ENCODE measurements at places on chromosomes 6 and 20.

DNA sequence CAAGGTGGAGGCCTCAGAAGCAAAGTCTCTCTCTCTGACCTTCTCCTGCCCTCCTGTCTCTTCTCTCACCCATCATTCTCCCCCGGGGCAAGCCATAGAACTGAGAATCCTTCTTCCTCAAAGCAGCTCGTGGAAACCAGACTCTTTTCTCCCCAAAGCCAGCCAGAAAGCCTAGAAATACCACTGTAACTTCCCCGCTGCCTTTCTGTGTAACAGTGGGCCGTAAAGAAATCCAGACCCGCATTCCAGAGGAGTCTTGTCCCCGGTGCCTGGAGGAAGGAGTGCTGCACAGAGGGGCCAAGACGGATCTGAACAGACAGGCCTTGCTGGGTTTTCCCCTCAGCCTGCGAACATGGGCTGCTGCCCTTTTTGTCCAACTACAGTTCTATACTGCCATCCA lies 977 bp upstream of the SLC22A2 start:
- DNase-seq, result no peak

GRCh38 chr20:17872959-17873358 lies 95.6 kb downstream of the SNX5 start:
- no peak for DNase-seq

- DNase-seq, result no peak
Observed at GRCh38 chr6:90978046-90978445, 391.2 kb upstream of the MAP3K7 start.

- no peak for DNase-seq
Observed at GRCh38 chr6:35924146-35924545, 3.2 kb upstream of the SRPK1 start.

DNA sequence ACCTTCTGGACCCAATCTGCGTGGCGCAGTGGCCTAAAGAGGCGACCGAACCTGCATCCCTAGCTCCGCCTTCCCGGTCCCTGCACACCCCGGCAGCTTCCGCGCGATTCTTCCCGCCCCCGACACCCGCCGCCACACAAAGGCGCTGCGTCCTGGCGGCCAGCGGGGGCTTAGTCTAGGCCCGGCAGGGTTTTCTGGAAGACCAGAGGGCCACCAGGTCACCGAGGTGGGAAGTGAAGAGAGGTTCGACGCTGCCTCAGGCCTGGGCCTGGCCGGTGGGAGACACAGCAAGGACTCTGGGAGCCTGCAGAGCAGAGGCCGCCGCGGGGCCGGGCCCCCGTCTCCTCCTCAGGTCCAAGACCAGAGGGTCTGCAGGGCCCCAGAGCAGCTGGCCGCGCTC lies 154.9 kb downstream of the OR2B2 start:
- DNase-seq, result no peak

DNA sequence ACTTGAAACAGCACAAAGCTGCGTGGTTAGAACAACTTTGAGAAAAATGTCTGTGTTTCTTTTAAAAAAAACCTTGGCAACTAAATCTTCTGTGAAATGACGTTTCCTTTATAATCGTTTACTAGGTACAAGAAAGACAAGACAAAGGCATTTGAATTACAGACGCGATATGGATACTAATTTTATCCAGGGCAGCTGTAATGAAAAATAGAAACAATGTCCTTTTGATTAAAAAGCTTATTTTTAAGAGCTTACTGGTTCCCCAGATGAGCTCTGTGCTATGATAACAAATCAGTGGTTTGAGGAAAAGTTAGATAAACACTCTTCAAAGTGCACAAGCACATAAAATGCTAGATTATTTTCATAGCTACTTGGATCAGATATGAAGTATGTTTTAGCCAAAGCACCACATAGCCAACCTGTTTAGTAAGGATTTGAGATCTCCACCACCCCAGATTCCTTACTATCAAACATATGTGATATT lies 1.6 kb upstream of the SYNCRIP start:
- no peak for DNase-seq

- DNase-seq, result no peak
Observed at GRCh38 chr20:33730946-33731692, 677 bp upstream of the ZNF341 start.

- DNase-seq, result no peak
Observed at GRCh38 chr20:11867291-11867919, 50.3 kb upstream of the BTBD3 start.

- no peak for DNase-seq
Observed at GRCh38 chr6:108563292-108563691, 2.6 kb downstream of the FOXO3 start.

GRCh38 chr6:36769676-36770499 lies 69.4 kb downstream of the CPNE5 start:
- DNase-seq, result no peak

GRCh38 chr20:31673943-31674463 lies 36.3 kb downstream of the COX4I2 start:
- DNase-seq, result no peak

DNA sequence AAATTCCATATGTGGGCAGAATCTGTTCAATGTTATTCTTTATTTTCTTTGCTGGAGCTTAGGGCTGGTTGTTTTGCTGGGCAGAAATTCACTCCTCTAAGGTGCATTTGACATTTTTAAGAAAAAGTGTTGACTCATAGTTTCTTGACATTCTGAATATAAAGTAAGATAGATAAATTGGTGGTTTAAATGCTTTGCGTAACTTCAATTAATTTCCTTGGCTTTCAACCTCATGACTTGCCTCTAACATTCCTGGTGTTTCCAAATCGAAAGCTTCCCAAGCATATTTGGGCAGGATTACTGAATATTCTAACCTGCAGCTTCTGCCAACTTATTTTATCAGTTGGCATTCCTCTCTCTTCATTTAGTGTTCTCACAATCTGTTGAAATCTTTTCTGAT lies 718.7 kb upstream of the ADGRB3 start:
- no peak for DNase-seq

- no peak for DNase-seq
Observed at GRCh38 chr6:144055121-144055931, 40.0 kb downstream of the SF3B5 start.

GRCh38 chr20:30811885-30812671 lies 445.4 kb upstream of the DEFB115 start:
- DNase-seq, result peak; percentile 18

- no peak for DNase-seq
Observed at GRCh38 chr6:130932438-130932837, 105.2 kb downstream of the SMLR1 start.

- no peak for DNase-seq
Observed at GRCh38 chr20:17873410-17874270, 95.0 kb downstream of the SNX5 start.

DNA sequence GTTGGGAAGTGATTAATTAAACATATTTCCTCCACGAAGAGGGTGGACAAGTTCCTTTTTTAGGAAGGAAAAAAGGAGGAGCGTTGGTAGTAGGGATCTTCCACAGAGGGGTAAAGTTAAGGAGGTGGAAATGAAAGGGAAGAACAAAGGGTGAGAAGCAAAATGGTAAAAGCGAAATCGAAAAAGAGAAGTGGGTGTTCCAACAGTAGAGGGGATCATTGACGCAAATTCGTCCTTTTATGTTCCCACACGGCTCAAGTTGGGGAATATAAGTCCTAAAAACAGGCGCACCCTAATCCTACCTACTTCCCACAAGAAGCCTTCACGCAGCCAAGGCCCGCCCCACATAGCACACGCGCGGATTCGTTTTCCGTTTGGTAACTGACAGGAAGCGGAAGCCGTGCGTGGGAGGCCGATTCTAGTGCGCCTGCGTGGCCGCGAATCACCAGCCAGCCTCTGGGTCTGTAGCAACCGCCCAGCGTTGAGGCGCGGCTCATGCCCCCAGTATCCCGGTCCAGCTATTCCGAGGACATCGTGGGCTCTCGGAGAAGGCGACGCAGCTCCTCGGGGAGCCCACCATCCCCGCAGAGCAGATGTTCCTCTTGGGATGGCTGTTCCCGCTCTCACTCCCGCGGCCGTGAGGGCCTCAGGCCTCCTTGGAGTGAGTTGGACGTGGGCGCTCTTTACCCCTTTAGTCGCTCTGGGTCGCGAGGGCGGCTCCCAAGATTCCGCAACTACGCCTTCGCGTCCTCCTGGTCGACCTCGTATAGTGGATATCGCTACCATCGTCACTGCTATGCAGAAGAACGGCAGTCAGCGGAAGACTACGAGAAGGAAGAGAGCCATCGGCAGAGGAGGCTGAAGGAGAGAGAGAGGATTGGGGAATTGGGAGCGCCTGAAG lies at the start of gene NKAPL:
Gene NKAPL, plus strand, starts transcription at position 421 of the 901 bp plus-strand sequence. Its CDS starts 75 bp downstream, at position 496.
- DNase-seq, result no peak

GRCh38 chr6:63640062-63640461 lies 4.5 kb downstream of the PHF3 start:
- no peak for DNase-seq

DNA sequence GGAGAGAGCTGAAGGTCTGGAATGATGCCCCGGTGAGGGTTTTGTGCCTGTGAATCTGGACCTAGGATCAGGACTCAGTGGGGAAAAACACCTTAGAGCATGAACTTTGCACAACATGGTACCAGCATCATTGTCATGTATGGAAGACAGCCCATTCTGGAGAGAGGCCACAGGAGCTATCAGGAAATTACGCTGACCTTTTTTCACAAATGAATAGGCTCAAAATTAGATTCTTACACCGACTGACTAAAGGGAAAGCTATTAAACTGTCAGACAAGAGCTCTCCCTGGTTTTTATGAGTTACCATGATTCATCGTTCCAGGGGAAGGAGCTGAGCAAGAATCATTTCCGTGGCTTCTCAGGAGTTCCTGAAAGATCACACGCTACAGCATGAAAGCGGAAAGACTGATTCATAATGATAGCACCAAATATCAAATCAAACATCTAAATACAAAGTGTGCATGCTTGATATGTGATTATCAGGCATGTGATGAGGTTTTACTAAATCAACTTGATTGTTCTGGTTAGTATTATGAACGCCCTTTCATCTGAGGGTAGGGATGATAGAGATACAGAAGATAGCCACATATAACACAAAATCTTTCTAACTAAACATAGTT lies 224.9 kb upstream of the SMLR1 start:
- no peak for DNase-seq

DNA sequence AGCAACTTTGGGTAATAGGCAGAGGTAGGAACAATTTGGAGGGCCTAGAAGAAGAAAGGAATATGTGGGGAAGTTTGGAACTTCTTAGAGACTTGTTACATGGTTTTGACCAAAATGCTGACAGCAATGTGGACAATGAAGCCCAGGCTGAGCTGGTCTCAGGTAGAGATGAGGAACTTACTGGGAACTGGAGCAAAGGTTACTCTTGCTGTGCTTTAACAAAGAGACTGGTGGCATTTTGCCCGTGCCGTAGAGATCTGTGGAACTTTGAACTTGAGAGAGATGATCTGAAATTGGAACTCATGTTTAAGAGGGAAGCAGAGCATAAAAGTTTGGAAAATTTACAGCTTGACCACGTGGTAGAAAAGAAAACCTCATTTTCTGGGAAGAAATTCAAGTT lies 28.3 kb upstream of the TMEM200A start:
- no peak for DNase-seq

DNA sequence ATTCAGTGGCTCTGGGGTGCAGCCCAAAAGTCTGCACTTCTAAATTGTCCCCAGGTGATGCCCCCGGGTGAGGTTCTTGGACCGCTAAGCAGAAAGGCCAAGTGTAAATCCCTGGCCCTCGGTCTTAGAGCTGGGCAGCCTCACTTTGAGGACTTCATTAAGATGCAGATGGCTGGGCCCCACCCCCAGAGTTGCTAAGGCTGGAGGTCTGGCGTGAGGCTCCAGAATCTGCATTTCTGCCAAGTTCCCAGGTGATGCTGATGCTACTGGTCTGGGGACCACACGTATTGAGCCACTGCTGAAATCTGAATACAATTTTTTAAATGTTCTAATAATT lies 735 bp upstream of the SLC23A2 start:
- no peak for DNase-seq

GRCh38 chr6:154606457-154606856 lies 96.0 kb upstream of the CNKSR3 start:
- peak; percentile 20 for DNase-seq

DNA sequence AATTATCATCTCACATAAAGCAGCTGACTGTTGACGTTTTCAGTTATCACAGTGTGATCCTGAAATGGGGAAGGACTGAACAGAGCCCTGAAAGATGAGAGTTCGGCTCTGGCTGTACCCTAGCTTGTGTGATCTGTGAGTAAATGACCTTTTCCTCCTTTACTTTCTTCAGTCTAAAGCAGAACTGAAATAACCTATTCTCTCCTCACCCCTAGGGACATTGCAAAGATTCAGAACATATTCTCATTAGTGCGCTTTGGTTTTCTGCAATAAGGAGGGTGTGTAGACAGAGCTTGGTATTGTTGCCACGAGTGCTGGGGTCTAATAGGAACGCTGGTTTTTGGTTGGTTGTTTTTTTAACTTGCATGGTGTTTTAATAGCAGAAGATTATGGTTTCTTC lies 16.7 kb downstream of the FARS2 start:
- no peak for DNase-seq

GRCh38 chr20:61868006-61868405 lies 197.7 kb downstream of the TAF4 start:
- no peak for DNase-seq

DNA sequence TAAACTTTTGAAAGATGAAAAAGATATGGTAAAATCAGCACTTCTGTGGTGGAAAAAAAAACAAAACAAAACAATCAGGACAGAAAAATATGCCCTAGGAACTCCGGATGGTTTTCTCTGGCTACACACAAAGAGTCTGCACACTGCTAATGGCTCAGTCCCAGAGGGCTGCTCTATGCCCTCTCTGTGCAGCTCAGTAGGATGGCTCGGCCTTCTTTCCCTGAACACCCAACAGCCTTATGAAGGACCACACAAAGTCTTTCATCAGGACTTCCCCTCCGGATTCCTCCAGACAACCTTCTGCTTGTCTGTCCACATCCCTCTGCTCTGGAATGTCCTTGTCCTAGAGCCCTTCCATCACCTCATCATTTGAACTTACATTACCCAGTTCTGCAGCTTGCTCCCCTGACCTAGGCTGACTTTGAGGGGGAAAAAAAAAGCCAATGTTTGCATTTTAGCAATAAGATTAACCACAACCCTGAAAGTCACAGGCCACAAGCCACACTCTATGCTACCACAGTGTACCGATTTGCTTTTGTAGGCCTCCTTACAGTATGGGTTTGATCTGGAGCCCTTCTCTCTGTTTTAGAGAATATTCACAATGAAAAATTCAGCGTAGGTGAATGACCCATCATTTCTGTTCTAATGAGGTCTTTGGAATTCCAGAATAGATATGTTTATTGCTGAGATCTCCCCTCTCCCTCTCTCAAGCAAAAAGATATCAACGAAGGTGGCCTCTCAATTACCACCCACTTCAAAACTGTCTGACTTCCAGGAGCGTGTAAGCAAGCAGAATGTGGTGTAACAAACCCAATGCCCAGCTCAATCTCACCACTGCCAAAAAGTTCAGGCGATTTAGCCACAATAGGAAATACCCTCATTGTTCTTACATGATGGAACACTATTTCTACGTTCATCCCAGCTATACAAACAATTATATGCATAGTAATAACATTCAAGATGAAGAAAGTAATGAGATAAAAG lies 164.0 kb downstream of the GMDS start:
- DNase-seq, result no peak

- no peak for DNase-seq
Observed at GRCh38 chr6:132016396-132016795, 65.2 kb upstream of the CCN2 start.
